Activated CD8-positive, alpha-beta memory T cell treated with anti-CD3 and anti-CD28 coated beads for 24 hours (primary cell): ENCODE measurements at places on chromosomes 5 and 9.

DNA sequence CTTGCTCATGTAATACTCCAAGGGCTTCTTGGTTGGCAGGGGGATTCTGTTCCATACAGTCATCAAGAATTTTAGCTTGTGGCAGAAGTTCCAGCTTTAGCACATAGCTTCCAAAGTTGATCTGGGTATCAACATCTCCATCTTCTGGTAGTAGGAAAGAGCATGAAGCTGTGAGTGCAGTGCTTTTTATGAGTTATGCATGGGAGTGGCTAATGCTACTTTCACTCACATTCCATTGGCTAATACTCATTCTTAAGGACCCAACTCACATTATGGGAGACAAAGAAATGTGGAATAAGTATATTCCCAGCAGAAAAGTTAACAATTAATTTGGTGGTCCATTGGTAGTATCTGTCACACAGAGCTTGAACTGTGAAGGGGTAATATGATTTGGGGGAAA, 194.2 kb upstream of the CHD1 start:
- DNase-seq: no peak

- DNase-seq: no peak
Measured at GRCh38 chr5:149687486-149688168, 42.5 kb upstream of the PPARGC1B start.

- no peak for DNase-seq
Measured at GRCh38 chr5:14186059-14186830, 43.1 kb downstream of the TRIO start.

GRCh38 chr9:105751761-105752160, 57.4 kb downstream of the TMEM38B start:
- no peak for DNase-seq

DNA sequence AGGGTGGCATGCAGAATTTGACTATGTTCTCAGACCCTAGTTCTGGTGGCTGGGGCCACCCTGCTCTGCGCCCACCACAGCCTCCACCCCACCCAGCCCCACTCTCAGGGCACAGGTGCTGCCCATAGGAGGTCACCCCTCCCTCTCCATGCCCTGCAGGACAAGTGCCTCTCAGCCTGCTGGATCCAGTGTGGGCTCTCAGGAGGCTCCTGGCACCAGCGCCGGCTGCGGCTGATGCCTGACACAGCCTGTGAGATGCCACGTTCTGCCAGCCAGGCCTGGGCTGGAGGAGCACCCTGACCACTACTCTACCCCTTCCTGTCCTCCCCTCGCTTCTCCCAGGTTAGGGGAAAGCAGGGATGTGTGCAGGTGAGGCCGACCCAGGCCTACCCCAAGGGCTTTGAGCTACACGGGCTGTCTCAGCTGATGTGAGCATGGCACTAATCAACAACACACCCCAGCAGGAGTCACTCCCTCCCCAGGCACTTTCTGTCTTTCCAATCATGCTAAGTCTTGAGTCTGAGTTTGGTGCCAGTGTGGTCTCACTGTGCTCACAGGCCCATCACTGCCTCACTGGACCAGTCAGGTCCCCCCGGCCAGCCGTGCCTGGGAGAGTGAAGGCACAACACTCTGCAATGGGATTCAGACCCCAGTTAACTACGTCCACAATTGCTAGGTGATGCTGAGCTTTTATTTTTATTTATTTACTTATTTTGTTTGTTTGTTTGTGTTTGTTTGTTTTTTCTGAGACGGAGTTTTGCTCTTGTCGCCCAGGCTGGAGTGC, 12.1 kb upstream of the BARX1 start:
- no peak for DNase-seq
